ENCODE measurements at places on chromosomes 4 and X. TPM values are rescaled to one million over a fixed set of nuclear protein-coding genes. Genes with fewer than 3 reads are reported as not detected.
A peak's percentile ranks its signal among the peaks of the same experiment; 100 is the strongest.

GRCh38 chrX:93580634-93581033, 92.7 kb downstream of the NAP1L3 start:
- H3K27me3 ChIP-seq, result no peaks in the 10 kb centered on the region
- H3K4me3 ChIP-seq, result no peak overlapping the region
- H3K27ac ChIP-seq, result no peak overlapping the region

- H3K36me3 ChIP-seq, result no peaks in the 10 kb centered on the region
- no peaks in the 10 kb centered on the region for H3K4me1 ChIP-seq
- no peaks in the 10 kb centered on the region for H3K27me3 ChIP-seq
- H3K27ac ChIP-seq, result no peak overlapping the region
- no peak overlapping the region for H3K4me3 ChIP-seq
- no peak for DNase-seq
Observed at GRCh38 chr4:120808475-120809141, 113.9 kb downstream of the PRDM5 start.

- H3K4me1 ChIP-seq, result peaks cover 11% of the 10 kb centered on the region
- peak; percentile 67 for DNase-seq
Observed at GRCh38 chr4:40238700-40239548, 42.1 kb downstream of the RHOH start.

DNA sequence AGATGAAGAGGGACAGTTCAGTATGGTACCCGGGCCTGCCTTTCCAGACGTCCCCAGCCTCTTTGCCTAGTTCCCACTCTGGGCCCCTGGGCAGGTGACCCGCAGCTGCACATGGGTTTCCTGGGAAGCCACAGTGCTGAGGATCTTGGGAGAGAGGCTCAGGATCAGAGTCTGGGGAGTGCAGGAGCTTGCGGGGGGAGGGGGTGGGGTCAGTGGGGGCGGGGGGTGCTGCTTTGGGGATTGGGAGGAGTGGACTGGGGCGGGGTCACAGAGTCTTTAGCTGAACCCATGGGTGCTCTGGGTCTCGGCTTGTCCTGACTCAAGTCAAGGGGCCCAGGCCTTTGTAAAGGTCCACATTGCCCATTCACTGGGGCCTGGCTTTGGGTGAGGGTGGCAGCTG, 63.6 kb downstream of the TBL1X start:
- DNase-seq, result no peak
- H3K27me3 ChIP-seq, result no peaks in the 10 kb centered on the region
- H3K4me1 ChIP-seq, result peaks cover 17% of the 10 kb centered on the region
- no peak overlapping the region for H3K4me3 ChIP-seq
- no peak overlapping the region for H3K27ac ChIP-seq

CD38 gene
- total RNA-seq, result not detected

GRCh38 chr4:94516067-94516466, 64.3 kb downstream of the PDLIM5 start:
- no peaks in the 10 kb centered on the region for H3K36me3 ChIP-seq
- peaks cover 43% of the 10 kb centered on the region for H3K4me1 ChIP-seq
- no peak for DNase-seq
- H3K27ac ChIP-seq, result no peak overlapping the region

GRCh38 chr4:147325571-147325981, 155.3 kb upstream of the EDNRA start:
- H3K4me1 ChIP-seq, result peaks cover 4% of the 10 kb centered on the region
- no peaks in the 10 kb centered on the region for H3K36me3 ChIP-seq
- no peak overlapping the region for H3K27ac ChIP-seq

DNA sequence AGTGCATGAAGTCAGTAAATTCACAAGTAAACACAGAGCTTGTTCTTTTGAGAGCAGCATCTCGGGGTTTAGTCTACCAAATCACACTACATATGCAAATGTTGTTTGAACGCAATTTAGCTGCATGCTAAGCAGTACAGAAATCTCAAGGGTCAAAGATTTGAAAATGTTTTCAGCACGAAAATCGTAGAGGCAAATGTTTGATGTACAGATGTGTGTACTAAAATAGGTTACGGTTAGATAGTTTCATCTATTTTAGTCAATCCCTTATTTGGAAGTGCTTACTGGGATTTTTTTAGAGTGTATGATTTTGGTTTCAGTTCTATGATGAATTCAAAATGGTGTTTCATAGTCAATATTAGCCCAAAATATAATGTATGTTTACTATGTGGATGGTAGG, 1928.2 kb upstream of the TENM3 start:
- no peaks in the 10 kb centered on the region for H3K36me3 ChIP-seq
- no peaks in the 10 kb centered on the region for H3K27me3 ChIP-seq
- no peak for DNase-seq
- H3K4me1 ChIP-seq, result no peaks in the 10 kb centered on the region
- no peak overlapping the region for H3K4me3 ChIP-seq

MAPK10 gene
- total RNA-seq, result 6.8 TPM

KIAA1210 gene
- total RNA-seq, result not detected

CT55 gene
- total RNA-seq, result not detected

GRCh38 chr4:98711526-98711925, 53.1 kb upstream of the TSPAN5 start:
- DNase-seq, result no peak
- no peaks in the 10 kb centered on the region for H3K36me3 ChIP-seq
- H3K4me3 ChIP-seq, result no peak overlapping the region
- no peaks in the 10 kb centered on the region for H3K27me3 ChIP-seq
- no peak overlapping the region for H3K27ac ChIP-seq

STARD8 gene
- total RNA-seq, result 0.11 TPM

DNA sequence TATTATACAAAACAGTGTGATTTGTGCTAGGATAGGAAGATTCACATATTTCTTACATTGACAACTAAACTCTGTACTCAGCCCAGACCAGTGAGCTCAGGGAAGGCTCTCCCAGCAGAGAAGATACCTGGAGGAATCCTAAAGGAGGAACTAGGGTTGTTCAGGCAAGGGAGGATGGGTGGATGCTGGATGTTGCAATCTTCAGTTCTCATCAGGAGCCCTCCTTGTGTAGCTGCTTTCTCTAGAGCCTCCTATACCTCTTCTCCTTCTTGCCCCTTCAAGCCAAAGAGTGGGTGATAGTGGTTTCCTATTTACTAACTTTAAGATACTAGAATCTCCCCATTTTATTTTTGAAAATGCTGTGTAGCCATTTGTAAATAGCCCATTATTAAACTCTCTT, 117.3 kb downstream of the NKX6-1 start:
- H3K4me1 ChIP-seq, result peaks cover 7% of the 10 kb centered on the region
- no peak overlapping the region for H3K27ac ChIP-seq
- no peaks in the 10 kb centered on the region for H3K36me3 ChIP-seq
- H3K27me3 ChIP-seq, result peaks cover 69% of the 10 kb centered on the region
- no peak for DNase-seq

DNA sequence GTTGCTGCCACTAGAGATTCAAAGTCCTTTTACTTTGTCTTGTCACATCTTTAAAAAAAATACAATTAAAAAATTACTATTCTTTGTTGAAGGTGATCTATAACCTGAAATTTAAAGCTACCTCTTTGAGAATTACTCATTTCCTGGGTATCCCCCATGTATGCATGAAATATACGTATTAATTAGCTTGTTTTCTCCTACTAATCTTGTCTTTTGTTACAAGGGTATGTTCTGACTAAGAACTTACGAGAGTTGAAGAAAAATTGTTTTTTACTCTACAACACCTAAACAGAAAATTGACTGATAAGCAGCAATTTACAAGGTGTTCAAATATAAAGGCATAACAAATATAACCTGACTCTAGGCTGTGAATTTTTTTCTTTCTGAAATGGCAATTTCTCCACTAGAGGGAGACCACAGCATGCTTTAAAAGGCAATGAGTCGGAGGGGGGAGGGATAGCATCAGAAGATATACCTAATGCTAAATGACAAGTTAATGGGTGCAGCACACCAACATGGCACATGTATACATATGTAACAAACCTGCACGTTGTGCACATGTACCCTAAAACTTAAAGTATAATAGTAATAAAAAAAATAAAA, 249.6 kb downstream of the OPHN1 start:
- no peak overlapping the region for H3K27ac ChIP-seq
- no peaks in the 10 kb centered on the region for H3K27me3 ChIP-seq
- H3K36me3 ChIP-seq, result no peaks in the 10 kb centered on the region
- DNase-seq, result peak; percentile 61
- no peaks in the 10 kb centered on the region for H3K4me1 ChIP-seq
- no peak overlapping the region for H3K4me3 ChIP-seq

DNA sequence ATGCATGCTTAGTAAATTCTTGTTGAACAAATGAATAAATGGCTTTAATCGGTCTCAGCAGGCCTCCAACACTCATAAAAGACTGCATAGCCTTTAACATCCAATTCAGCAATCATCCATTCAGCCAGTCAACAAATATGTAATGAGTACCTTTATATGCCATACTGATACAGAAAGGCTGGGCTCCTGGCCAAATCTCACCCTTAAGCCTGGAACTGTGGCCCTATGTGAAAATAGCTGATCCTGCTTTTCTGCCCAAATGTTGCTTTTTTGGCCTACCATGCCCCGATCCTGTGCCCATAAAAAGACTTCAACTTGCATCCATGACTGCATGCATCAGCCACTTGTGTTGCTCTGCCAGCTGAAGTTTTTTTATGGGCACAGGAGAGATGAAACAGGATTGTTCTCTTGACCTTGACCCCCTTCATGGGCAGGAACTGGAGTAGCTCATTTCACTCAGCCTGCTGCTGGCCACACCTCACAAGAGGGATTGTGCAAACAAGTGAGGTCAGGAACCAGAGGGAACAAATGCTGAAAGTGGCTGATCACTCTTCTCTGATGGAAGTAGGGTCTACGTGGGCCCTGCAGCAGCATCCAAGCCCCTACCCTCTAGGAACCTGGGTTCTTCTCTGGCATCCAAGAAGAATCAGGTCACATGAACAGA, 75.6 kb downstream of the NPY1R start:
- no peaks in the 10 kb centered on the region for H3K4me1 ChIP-seq
- no peak overlapping the region for H3K27ac ChIP-seq
- no peaks in the 10 kb centered on the region for H3K27me3 ChIP-seq
- no peaks in the 10 kb centered on the region for H3K36me3 ChIP-seq
- H3K4me3 ChIP-seq, result no peak overlapping the region
- peak; percentile 2 for DNase-seq

GRCh38 chr4:65968831-65969558, 298.7 kb upstream of the EPHA5 start:
- no peaks in the 10 kb centered on the region for H3K27me3 ChIP-seq
- no peak overlapping the region for H3K4me3 ChIP-seq
- H3K36me3 ChIP-seq, result no peaks in the 10 kb centered on the region
- DNase-seq, result peak; percentile 35

BEX2 gene
- 49.4 TPM for total RNA-seq

ABCG2 gene
- not detected for total RNA-seq

- H3K4me3 ChIP-seq, result no peak overlapping the region
- no peak overlapping the region for H3K27ac ChIP-seq
- no peaks in the 10 kb centered on the region for H3K27me3 ChIP-seq
- no peak for DNase-seq
- no peaks in the 10 kb centered on the region for H3K36me3 ChIP-seq
Observed at GRCh38 chr4:7326693-7327340, 107.9 kb downstream of the PSAPL1 start.

GRCh38 chr4:174036111-174036510, 247.4 kb downstream of the FBXO8 start:
- no peaks in the 10 kb centered on the region for H3K36me3 ChIP-seq
- H3K4me3 ChIP-seq, result no peak overlapping the region
- peaks cover 37% of the 10 kb centered on the region for H3K4me1 ChIP-seq
- no peaks in the 10 kb centered on the region for H3K27me3 ChIP-seq

GRCh38 chr4:107619066-107619465, 101.0 kb downstream of the PAPSS1 start:
- no peaks in the 10 kb centered on the region for H3K27me3 ChIP-seq
- peaks cover 18% of the 10 kb centered on the region for H3K4me1 ChIP-seq
- H3K4me3 ChIP-seq, result no peak overlapping the region
- H3K36me3 ChIP-seq, result peaks cover 11% of the 10 kb centered on the region
- H3K27ac ChIP-seq, result no peak overlapping the region

- DNase-seq, result no peak
- no peaks in the 10 kb centered on the region for H3K27me3 ChIP-seq
- H3K4me1 ChIP-seq, result no peaks in the 10 kb centered on the region
- no peak overlapping the region for H3K27ac ChIP-seq
Observed at GRCh38 chrX:150254909-150255308, 108.2 kb upstream of the MAMLD1 start.

GRCh38 chr4:169417629-169418282, 147.0 kb upstream of the SH3RF1 start:
- no peak overlapping the region for H3K27ac ChIP-seq
- no peaks in the 10 kb centered on the region for H3K4me1 ChIP-seq
- H3K4me3 ChIP-seq, result no peak overlapping the region
- no peaks in the 10 kb centered on the region for H3K36me3 ChIP-seq
- DNase-seq, result no peak

- no peaks in the 10 kb centered on the region for H3K4me1 ChIP-seq
- no peaks in the 10 kb centered on the region for H3K27me3 ChIP-seq
- DNase-seq, result no peak
- H3K27ac ChIP-seq, result no peak overlapping the region
- H3K4me3 ChIP-seq, result no peak overlapping the region
- H3K36me3 ChIP-seq, result no peaks in the 10 kb centered on the region
Observed at GRCh38 chrX:71671043-71671780, 3.9 kb downstream of the LOC101059915 start.

Data from A673 (cell line).